ENCODE measurements at places on chromosomes 11 and 22. TPM values are rescaled to one million over a fixed set of nuclear protein-coding genes. Genes with fewer than 3 reads are reported as not detected.

GRCh38 chr11:79363256-79363655, 77.6 kb downstream of the TENM4 start:
- no peaks in the 10 kb centered on the region for H3K36me3 ChIP-seq
- H3K27ac ChIP-seq, result no peak overlapping the region
- H3K4me3 ChIP-seq, result no peak overlapping the region

GRCh38 chr11:24575392-24575791, 78.5 kb downstream of the LUZP2 start:
- no peaks in the 10 kb centered on the region for H3K36me3 ChIP-seq
- H3K4me1 ChIP-seq, result no peaks in the 10 kb centered on the region
- no peak overlapping the region for H3K4me3 ChIP-seq
- no peak overlapping the region for H3K27ac ChIP-seq
- DNase-seq, result no peak

DNA sequence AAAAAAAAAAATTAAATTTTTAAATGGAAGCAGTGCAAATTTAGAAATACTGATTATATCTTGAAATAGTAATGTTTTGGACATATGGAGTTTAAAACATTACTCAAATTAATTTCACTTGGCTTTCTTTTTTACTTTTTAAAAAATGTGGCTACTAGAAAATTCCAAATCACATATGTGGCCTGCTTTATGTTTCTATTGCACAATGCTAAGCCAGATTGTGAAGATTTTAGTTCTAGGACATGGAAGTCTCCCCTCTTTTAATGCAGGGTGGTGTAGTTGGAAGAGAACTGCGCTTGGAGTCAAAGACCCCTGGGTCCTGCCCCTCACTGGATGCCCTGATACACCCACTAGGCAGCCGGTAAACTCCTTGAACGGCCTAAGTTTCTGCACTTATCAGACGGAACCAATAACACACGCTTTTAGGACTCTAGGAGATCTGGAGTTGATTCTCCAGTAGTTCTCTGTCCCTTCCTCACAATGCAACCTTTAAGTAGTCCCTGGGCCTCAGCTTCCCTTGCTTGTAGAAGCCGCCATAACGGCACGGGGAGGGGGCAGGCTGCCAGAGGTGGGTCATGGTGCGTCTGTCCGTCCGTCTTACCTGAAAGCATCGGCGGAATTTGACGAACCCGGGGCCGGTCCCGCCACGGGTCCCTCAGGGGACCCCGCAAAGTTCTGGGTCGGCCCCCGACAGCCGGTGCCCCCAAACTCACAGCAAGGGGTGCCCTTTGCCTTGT, 505 bp downstream of the FAM227A start:
- H3K27ac ChIP-seq, result peak overlapping the region; percentile 98
- no peaks in the 10 kb centered on the region for H3K27me3 ChIP-seq
- peak overlapping the region; percentile 100 for H3K4me3 ChIP-seq
- no peak for DNase-seq

GRCh38 chr11:73995731-73996130, 13.1 kb upstream of the UCP2 start:
- no peaks in the 10 kb centered on the region for H3K36me3 ChIP-seq
- DNase-seq, result no peak

Gene ZNF70
- total RNA-seq, result 3.2 TPM

Data from breast epithelium (tissue), 4 donors.